HCEC 1CT (cell line): ENCODE measurements at places on chromosomes 12 and 14.

- DNase-seq: no peak
These were observed 374.4 kb downstream of the ZFP36L1 start for GRCh38 chr14:68418174-68419118.

DNA sequence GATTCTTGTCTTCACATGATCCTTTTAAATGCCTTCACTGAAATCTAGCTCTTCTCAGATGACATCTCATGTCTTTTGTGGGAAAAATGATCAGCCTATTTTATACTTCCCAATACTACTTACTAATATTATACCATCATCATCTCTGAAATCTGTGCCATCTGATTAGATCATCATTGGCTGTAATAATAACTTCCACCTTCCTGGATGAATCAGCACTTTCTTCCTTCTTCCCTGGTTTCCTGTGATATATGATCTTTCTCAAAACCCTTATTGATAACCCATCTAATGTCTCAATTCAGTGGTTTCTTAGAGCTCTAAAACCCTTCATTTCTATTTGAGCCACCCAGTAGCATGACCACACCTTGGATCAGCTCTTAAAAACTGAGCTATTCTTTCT lies 30.9 kb downstream of the GPR137C start:
- peak; percentile 14 for DNase-seq

- peak; percentile 73 for DNase-seq
These were observed 409.0 kb upstream of the PDE3A start for GRCh38 chr12:19959353-19959752.

GRCh38 chr12:116954710-116955381 lies 44.1 kb downstream of the FBXW8 start:
- no peak for DNase-seq

DNA sequence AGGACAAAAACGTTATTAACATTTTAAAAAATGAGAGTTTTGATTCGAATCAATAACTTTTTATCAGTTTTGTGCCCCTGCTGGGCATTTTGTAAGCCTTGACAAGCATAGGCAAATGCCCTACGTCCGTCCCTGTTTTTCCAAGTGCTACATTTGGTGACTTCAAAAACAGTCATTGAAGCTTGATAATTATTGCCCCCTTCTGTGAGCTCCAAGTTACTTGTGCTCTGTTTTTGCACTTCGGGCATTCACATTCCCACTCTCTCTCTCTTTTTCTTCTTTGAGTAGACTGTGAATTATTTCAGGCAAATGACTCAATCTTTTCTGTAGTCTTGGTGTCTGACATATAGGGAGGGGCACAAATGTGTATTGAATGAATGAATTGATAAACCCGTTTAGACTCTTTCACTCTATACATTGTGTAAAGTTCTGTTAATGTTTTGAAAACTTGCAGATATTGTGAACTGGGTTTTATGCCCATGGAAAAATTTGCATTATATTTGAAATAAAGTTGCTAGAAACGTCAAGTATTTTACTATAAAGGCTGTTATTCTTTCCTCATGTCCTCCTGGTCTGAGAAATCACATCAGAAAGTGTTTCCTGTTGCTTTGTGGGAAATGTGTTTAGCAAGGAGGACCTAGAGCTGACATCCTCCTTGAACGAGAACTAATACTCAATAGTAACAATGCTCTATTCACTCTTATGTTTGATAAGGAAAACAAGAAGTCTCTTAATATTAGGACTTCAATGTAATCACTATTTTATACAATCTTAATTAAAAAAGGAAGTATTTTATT lies 1.4 kb downstream of the APAF1 start:
- DNase-seq: peak; percentile 27

- no peak for DNase-seq
These were observed 322.5 kb downstream of the ZFP36L1 start for GRCh38 chr14:68470361-68470760.

DNA sequence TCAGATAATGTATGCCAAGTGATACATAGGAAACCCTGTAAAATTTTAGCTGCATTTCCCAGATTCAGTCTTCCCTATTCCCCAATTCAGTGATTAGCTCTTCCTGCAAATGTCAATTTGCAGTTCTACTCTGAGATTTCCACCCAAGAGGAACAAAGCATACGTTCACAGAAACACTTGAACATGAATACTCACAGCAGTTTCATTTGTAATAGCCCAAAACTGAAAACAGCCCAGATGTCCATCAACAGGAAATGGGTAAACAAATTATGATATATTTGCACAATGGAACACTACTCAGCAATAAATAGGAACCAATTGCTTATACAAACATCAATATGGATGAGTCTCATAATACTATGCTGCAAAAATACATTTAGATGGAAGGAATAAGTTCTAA lies 194.2 kb downstream of the GXYLT1 start:
- no peak for DNase-seq

- DNase-seq: peak; percentile 87
These were observed 8.9 kb upstream of the LTA4H start for GRCh38 chr12:96044017-96044942.

- peak; percentile 43 for DNase-seq
These were observed 4.7 kb upstream of the CREBL2 start for GRCh38 chr12:12606781-12607589.

DNA sequence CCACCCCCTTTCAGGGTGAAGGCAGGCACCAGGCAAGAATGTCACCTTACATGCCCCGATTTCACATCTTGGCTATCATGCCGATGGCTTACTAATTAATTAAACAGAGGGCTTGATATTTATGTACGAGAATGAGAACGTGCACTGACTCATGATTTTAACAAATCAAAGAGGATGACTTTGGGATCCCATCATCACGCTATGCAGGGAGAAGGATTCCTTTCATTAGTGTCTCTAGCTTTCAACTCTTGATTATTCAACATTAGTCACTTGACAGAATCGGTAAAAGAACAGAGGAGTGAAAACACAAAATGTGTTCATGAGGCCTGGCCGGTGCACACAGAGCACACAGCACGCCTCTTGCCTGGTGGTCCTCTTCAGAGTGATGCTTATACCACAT lies 80.6 kb downstream of the PRKAB1 start:
- peak; percentile 81 for DNase-seq

GRCh38 chr12:1501695-1502378 lies 92.5 kb downstream of the FBXL14 start:
- no peak for DNase-seq

DNA sequence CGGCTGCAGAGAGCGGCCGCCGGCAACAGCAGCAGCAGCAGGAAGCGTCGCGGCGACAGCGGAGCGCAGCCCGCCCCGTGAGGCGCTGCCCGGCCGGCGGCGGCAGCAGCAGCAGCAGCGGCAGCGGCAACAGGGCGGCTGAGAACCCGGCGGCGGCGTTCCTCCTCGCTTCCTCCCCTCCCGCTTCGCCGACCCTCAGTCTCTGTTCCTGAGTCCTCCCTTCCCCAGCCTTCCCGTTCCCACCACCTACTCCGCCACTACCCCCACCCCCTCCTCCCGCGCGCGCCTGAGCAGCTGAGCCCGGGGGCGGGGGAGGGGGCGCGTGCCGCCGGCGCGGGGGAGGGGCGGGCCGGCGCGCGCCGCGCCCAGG lies 310 bp downstream of the BICDL1 start:
- DNase-seq: no peak

DNA sequence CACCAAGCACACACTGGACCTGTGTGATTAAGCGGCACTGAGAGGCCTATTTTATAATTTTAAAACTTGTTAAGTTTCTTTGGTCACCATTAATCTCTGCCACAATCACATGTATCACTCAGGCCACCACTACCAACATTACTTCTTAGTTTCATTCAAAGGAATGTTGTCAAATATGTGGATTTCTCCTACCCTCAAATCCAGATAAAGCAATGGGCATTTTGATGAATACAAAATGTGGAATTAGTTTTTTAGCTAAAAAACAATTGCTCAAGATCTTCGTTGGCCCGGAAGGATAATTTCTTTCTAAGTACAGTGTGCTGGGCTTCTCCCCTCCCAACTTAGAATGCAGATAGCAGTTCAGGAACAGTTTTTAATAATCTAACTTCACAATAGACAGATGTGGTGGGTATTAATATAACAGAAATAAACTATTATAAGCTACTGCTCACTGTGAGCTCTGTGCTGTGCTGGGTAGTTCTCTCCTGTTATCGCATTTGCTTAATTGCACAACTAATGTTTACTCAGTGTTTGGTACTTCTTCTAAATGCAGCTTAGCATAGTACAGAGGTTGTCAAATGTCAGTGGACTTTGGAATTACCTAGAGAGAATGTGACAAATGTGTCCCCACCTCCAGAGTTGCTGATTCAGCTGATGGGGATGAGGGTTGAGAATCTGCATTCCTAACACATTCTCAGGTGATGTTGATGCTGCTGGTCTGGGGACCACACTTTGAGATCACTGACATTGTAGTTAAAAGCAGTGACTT lies 266.7 kb upstream of the AMIGO2 start:
- DNase-seq: no peak

DNA sequence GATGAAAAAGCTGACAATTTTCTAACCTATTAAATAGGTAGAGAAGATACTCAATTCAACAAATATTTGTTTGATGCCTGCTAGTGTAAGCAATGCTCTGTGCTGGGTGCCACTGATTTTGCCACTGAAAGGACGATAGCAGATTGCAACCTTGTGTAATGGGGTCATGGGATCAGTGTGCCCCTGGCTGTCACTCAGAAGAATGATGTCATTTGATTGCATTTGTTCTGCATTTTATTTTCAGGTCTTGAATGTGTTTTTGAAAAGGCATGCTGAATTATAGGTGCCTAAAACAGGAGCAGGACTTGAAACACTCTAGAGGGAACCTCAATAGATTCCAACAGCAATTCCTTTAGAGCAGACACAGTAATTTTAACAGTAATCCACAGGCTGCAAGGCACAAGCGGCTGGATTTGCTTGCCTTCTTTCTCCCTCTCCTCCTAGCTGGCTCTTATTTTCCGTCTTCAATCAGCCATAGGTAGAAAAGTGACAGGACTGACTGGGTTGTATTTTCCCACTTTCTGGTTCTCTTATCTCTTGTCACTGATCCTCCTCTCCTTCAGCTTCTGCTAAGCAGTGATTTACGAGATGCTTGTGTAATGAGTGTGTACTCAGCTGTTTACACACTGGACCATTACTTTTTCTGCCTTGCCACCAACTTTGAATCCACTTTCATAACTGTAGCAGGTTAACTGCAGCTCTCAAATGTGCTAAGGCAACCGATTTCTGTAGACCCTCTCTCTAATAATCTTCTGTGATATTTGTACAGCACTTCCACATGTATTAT lies 4.1 kb downstream of the PLXNC1 start:
- DNase-seq: no peak

DNA sequence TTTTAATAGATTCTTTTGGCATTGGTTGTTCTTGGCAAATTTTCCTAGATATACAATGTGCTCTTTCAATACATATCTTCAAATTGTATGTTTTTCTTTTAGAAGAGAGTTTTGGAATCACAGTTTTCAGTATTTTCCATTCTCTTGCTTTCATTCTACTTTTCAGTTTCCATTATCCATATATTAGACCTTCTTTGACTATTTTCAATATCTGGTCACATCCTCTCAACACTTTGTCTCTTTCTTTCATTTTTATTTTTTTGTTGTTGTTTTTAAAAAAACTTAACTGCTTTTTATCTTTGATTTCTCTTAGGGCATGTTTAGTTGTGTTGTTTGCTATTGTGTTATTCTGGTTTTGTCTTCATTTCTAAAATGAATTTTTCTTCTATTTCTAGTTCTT lies 59.9 kb upstream of the CLMN start:
- DNase-seq: no peak

- DNase-seq: no peak
These were observed 49.1 kb downstream of the BTG1 start for GRCh38 chr12:92096346-92097136.

DNA sequence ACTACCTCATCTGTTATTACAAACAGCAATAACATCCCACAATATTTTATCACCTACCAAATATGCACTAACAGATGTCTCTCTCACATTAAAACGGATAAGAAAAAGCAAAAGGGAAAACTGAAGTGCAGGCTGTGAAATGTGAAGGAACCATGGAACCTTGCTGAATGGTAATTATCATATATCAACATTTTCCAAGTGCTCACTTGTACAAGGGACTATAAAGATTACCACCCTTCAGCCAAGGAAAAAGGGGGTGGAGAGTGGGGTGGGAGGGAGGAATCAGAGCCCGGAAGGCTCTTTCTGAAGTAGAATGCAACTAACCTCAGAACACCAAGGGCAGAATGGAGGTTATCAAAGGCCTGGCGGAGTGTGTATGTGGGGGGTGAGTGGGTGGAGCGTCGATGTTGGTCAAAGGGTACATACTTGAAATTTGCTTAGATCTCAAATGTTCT lies 1.2 kb downstream of the SNX6 start:
- peak; percentile 24 for DNase-seq

GRCh38 chr12:92145481-92145730 lies 240 bp downstream of the BTG1 start:
- no peak for DNase-seq

DNA sequence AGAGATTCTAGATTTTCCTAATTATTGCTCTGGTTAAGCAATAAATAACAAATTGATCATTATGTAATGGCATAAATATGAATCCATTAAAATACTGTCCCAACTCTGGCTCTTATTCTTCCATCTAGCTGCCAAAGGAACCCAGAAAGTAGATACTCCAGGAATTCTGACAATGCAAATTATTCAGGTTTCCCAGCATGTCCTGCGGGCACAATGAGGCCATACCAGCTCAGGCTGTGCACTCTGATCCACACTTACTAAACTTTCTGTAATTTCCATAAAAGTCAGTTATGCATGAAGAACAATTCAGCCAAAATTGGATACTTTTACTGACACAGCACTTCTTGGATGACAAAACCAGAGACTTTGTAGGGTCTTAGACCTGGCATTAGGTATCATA lies 576.3 kb downstream of the KCNH5 start:
- no peak for DNase-seq
